NB4 (cell line): ENCODE measurements at places on chromosomes 7 and 10.

- no peak for DNase-seq
These were observed 114.8 kb downstream of the WDFY4 start for GRCh38 chr10:48799341-48800006.

DNA sequence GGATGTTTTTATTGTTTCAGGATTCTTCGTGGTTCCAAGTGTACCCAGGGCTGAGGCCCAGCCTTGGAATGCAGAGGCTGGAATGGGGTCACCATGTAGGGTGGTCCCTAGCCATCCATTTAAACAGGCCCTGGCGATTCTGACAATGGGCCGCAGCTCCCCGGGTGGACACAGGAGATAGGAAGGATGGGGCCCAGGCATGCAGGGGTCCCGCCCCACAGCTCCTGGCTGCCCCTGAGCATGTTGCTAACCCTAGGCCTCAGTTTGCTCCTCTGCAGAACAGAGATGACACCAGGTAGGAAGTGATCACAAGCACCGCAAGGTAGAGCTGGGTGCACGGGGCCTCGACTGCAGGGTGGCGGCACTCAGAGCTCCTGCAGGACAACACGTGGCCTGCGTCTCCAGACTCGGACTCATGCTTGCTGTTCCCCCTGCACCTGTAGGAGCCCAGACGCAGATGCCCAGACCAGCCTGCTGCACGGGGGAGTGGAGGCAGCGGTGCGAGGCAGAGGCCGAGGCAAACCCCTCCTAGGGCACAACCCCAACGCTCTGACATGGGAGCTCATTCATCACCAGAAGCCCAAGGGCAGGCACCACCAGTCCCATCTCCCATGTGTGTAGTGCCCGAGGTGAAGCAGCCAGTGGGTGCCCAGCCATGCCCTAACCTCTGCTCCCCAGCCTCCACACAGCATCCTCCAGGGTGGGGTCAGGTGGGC is 25.5 kb downstream of the VIPR2 start:
- DNase-seq, result no peak

DNA sequence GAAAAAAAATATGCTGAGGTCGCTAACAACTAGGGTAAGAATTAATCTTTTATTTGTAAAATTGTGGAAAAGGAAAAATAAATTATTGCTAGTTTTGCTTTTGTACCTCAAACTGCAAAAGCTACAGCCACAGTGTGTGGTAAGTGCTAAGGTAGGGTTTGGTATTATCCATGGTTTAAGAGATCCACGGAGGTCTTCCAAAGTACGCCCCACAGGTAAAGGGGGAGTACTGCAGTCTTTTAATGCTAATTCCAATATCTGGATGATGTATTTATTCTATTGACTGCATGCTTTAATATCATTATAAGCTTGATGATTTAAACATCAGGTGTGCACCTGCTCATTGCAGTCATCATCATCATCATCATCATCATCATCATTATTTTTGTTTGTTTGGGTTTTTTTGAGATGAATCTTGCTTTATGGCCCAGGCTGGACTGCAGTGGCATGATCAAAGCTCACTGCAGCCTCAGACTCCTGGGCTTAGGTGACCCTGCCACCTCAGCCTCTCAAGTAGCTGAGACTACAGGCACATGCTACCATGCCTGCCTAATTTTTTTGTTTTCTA is 38.4 kb upstream of the BMS1 start:
- DNase-seq, result no peak

DNA sequence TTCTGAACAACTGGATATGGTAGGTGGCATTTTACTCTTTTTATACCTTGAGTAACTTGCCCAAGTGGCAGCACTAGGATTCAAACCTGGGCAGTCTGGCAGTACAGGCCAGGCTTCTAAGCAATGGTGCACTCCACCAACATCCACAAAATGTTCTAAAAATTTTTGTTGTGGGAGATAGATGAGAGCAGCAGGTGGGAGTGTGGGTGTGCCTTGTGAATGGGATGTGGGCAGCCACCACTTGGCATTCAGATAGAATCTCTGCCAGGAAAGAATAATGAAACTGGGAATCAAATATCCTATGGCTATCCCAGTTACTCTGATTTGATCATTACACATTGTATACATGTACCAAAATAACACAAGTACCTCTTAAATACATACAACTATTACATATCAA is 810.7 kb downstream of the MAGI2 start:
- DNase-seq, result no peak

DNA sequence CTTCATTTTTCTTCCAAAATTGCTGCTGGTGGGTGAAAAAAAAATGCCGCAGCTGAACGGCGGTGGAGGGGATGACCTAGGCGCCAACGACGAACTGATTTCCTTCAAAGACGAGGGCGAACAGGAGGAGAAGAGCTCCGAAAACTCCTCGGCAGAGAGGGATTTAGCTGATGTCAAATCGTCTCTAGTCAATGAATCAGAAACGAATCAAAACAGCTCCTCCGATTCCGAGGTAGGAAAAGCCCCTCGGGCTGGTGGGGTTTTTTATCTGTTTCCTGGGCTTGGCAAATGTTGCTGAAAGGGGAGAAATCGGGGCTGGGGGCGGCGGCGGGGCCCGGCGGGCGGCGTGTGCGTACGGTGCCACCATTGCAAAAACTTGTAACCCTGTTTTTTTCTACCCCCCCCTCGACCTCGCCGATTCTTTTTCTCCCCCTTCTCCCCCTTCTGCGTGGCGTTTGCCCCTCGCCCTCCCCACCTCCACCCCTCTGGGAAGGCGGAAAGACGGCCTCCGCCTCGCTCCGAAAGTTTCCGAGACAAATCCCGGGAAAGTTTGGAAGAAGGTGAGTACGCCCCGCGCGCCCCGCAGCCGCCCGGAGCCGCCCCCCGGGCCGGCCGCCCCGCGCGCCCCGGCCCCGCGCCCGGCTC is 789 bp downstream of the TCF7L2 start:
- DNase-seq, result peak; percentile 70

DNA sequence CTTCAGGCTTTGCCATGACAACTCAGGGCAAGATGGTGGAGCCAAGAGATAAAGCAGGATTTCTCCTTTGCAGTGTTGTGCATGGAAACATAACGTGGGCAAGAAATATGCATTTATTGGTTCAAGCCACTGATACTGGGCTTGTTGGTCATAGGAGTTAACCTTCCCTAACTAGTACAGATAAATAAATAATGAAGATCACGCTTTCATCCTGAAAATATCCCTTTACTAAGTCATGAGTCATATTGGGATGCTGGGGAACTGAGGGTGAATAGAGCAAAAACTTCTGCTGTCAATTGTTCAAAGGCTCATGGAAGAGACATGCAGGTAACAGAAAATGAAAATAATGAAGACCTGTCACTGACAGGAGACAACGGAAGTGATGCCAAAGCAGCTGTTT is 55.5 kb downstream of the TES start:
- DNase-seq, result no peak

- no peak for DNase-seq
These were observed 188.4 kb downstream of the CYP26A1 start for GRCh38 chr10:93261961-93262610.

GRCh38 chr10:84397735-84398144 is 69.4 kb downstream of the CCSER2 start:
- no peak for DNase-seq

DNA sequence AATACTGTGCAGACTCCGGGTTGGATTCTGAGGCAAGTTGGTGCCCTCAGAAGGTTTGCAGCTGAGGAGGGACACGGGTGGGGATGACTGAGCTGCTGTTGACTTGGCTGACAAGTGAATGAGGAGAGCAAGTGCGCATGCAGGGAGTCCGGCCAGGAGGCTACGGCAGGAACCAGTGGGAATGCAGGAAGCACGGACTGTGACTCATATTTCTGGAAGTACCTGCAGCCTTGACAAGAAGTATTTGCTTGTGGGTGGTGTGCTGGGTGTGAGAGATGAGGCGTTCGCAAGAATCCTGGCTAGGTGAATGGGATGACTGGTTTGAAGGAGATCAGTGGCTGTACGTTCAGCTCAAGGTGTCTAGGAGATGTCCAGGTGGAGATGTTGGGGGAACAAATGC is 30.8 kb upstream of the FXYD4 start:
- no peak for DNase-seq

- DNase-seq, result no peak
These were observed 745.8 kb upstream of the LRRTM3 start for GRCh38 chr10:66180021-66180420.

GRCh38 chr10:12235116-12235694 is 39.2 kb downstream of the CDC123 start:
- DNase-seq, result no peak

DNA sequence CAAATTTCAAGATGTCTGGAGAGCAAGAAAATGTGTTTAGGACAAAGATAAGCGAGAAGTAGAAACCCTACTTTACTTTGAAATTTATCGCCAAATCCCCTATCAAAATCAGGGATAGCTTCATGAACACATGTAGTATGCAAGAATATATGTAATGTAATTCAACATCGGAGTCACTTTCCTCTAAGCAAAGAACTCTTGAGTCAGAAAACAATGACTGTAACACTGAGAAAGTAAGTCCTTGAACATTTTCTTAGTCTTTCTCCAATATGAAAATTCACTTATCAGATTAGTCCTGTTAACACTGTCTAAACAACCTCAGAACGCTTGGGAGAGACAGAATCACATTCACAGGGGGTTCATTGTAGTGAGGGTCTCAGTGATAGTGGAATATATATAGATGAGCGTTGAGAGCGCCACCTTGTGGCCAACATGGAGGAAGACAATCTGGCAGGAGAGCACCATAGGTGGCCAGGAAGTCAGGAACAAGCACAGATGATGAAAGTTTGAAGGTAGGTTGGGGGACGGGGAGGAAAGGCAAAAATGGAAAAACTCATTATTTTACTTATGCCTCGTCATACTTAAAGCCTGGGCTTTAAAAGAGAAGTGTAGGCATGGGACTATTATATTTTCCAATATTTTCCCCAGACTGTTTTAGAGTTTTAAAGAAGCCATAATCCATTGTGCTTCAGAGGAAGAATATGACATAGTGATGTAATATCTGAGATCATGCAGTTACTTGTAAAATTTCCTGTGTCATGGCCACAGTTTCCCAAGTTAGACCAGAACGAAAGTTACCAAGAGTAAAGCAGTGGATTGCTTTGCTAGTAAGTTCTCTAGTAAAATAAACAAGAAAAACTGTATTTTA is 115.5 kb upstream of the GNAI1 start:
- DNase-seq, result peak; percentile 70

DNA sequence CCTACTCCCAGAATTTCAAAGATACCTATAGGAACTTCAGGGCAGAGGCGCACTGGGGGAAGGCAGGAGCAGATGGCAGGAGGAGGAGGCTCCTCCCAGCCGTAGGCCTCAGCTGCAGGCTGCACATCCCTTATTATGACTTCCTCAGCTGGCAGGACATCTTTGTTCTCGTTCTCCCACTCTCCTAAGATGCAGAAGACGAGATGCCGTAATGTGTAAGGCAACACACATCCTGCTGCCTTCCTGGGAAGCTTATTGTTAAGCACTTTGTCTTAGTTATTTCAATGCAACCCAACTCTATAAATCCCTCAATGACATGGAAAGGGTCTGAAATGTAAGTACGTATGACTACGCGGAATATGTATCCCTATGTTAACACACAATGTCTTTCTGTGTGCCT is 599.8 kb upstream of the MGMT start:
- DNase-seq, result no peak

DNA sequence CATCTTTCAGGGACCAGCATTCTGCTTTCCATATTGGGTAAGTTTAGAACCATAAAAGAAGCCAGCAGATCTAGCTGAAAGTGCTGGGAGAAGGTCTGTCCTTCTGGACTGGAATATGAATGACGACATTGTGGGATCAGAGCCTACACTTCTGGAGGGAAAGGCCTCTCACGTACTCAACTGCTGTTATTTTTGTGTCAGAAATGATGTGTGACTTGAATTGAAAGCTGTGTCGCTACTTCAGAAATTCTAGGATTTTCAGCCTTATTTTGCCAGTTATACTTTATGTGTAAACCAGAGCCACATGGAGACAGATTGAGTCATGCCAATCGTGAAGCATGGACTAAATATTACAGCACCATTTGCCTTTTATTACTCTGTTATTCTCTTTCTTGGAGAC is 231.0 kb downstream of the KIAA1217 start:
- no peak for DNase-seq

DNA sequence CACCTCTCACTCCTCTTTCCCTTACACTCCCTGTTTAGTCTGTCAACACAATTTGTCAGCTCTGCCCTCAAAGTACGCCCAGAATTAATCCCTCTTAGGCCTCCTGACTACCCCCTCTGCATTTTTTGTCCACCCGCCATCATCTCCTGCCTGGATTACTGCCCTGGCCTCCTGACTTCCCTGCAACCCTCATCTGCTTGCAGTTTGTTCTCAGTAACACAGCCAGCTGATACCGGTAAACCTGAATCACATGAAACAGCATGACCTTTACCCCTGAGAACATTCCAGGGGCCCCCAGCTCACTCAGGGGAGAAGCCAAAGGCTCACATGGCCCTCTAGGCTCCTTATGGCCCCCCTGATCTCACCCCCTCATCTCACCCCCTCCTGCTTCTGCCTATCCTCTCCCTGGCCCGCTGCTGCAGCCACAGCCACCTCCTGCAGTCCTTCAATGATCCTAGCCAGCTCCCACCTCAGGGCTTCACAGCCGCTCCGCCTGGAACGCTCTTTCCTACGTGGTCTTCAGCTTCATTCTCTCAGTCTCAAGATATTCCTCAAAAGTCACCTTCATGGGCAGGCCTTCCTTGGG is 8.9 kb downstream of the C10orf53 start:
- DNase-seq, result no peak

DNA sequence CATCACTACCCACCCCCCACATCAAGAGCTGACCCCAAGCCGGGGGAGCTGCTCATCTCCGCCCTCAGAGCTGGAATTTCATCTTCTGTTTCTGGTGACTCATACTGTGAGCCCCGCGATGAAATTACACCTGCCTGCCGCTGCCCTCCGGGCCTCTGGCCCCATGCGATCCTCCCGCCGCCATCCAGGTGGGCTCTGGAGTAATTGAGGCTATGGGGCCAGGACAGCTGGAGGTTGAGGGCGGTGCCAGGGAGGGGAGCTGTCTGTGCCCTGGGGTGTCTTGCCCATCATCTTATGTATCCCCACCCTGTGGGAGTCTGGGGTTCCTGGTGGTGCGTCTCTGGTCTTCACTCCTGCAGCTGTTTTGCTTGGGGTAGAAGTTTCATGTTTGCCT is 9.0 kb downstream of the GTF2IRD1 start:
- DNase-seq, result no peak

DNA sequence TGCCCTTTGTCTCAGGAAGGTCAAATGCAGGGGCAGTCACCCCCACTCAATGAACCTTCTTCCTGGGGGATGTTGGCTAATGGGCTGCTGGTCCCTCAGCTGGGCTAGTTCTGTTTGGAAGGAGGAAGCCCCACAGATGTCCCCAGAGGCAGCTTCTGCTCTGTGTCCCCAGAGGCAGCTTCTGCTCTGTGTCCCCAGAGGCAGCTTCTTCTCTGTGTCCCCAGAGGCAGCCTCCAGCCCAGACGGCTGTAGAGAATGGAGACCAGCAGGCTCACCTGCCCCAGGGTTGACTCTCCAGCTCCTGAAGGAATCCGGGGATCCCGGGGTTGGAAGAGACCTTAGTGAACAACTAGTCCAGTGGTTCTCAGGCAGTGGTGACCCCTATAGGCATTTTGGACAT is 62.5 kb upstream of the LEP start:
- peak; percentile 90 for DNase-seq

DNA sequence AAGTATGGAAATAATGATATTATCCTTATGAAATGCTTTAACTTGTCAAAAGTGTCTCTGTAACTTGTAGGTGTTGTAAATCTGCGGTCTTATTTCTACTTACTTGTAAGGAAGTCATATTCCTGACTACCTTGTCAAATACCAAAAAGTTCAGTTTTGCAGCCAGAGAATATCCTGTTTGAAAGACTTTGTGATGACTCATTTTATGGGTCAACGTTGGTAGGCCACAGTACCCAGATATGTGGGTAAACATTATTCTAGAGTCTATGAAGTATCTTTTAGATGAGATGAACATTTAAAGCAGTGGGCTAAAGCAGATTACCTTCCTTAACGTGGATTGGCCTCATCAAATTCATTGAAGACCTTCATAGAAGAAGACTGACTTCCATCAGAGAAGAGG is 195.3 kb downstream of the PPP1R9A start:
- DNase-seq, result peak; percentile 18
